ENCODE measurements at places on chromosomes 1 and 21.
A peak's percentile ranks its signal among the peaks of the same experiment; 100 is the strongest.

DNA sequence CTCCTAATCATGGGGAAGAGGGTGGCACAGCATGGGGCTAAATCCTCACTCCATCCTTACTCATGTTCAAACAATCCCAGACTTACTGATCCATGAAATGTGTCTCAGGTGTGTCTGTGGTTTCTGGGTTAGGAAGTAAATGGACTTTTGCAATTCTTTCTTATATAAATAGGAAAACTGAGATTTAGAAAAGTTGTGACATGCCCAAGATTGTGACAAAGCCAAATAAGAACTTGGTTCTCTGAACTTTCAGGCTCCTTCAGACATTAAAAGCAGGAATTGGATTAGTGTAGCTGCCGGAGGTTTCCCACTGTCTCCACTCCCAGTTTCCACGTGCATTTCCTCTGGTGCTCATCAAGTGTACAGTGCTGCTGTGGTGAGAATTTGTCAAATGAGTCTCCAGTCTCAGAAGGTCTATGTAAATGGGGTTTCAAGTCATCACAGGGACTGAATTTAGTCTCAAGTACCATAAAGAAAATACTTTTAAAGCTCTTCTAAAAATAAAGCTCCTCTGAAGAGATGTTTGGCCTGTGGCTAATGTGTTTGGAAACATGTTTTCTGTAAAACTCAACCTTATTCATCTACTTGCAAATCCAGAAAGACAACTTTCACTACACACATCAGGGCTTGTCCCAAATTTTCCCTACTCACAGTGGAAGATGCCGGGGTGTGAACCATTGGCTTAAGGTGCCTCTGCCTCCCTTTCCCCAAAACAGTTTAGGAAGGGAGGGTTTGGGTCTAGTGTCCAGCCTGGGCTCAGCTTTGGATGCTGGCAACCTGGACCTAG, 115.2 kb downstream of the NGF start:
- DNase-seq: no peak

GRCh38 chr1:87744056-87744455, 415.4 kb downstream of the LMO4 start:
- no peak for DNase-seq

DNA sequence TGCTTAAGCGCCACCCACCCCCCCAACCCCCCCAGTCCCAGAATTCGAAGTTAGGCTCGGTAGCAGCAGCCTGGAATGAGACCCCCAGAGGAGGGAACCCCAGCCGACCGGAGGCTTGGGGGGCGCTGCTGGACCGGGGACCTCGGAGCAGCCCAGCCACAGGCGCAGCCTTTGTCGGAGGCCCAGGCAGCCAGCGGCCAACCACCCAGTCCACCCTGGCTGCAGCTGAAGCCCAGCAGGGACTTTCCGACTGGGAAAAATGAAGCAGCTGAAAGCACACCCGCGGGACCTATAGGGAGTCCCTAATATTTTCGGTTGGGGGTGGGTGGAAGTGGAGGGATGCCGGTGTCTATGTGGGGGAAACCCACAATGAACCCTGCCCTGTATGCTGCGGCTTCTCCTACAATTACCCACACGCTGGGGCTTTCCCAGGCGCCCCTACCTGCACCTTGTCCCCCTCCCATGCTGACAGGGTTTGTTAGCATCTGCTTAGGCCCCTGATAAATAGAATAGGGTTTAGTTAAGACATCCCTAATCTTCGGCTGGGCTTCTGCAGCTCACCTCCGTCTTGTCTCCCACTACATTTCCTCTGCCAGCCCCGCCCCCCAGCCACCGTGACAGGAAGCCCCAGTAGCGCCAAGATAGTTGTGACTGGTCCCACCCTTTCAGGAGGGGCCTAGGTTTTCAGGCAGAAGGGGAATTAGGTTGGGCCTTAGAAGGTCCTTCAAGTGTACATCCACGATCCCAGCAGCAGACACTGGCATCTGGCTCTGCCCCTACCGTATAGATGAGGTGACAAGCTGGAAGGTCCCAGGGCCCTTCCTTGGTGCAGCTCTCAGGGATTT, 838 bp downstream of the CCDC28B start:
- DNase-seq: peak; percentile 61

GRCh38 chr1:190494451-190494850, 16.8 kb upstream of the BRINP3 start:
- DNase-seq: no peak

DNA sequence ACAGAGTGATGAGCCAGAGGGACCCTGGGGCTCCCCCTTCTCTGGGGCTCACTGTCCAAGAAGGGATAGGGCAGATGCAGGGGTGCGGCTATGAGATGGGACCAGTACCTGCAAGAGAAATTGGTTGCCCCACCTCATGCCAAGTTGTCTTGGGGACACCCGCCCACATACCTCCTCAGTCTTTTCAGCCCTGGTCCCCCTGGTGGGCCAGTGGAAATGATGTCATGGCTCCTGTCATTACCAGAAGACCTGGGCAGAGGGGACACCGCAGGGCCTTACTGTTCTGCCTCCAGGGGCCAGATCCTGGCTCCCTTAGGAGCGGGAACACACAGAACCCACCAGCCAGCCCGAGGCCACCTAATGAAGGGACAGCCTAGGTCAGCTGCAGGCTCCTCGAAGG, 63.2 kb downstream of the CDK18 start:
- no peak for DNase-seq

DNA sequence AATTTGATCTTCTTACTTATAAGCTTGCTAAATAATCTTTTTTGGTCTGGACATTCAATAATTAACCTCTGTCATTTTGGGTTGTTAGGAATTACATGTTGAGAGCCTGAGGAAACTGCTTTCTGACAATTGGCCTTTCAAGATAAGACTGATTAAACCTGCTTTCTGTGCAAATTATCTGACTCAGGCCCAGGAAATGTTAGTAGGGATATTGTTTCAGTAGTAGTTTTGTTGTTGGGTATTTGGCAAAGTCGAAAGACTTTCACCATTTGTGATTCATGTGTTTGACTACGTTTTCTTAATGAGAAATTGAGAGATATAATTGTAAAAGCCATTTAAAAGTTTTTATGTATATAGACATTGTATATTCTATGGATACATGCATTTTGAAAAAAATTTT, 81.1 kb upstream of the GPR88 start:
- no peak for DNase-seq

DNA sequence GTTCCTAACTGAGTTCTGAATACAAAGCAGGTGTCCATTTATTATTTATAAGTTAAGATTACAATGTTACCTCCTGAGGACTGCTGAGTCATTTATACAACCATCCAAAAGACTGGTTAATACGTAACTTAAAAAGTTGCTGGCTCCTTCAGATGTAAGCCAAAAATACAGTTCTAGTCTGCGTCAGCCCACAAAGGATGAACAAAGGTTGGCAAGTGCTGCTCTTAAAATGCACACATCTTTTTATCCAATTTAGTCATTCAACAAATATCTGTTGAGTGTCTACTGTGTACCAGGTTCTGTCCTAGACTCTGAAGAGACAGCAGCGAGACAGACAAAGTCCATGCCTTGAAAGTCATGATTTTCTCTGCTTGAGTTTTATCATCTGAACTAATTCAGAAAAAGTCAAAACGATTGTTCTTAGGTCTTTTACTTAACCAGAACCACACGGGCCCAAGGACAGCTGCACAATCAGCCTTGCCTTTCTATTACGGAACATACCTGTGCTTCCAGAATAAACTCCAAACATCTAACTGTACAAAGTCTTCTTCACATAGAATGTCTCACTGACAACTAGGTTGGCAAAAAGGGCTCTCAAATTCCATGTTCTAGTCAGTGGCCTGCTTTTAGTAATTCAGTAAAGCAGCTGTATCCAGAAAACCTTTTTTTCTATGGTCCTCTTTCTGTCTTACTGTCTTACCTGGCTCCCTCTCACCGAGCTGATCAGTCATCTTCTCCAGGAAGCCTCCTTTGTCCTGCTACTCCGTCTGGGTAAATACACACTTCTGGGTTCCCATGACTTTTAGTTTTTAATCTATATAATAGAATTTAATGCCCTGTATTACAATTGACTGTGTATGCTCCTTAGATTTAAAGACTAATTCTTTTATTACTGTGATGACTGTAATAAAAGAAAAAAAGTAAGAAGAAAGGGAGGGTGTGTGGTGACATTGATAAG, 15.5 kb upstream of the CNN3 start:
- no peak for DNase-seq

- no peak for DNase-seq
Observed at GRCh38 chr1:46401154-46401913, 7.2 kb downstream of the FAAH start.

DNA sequence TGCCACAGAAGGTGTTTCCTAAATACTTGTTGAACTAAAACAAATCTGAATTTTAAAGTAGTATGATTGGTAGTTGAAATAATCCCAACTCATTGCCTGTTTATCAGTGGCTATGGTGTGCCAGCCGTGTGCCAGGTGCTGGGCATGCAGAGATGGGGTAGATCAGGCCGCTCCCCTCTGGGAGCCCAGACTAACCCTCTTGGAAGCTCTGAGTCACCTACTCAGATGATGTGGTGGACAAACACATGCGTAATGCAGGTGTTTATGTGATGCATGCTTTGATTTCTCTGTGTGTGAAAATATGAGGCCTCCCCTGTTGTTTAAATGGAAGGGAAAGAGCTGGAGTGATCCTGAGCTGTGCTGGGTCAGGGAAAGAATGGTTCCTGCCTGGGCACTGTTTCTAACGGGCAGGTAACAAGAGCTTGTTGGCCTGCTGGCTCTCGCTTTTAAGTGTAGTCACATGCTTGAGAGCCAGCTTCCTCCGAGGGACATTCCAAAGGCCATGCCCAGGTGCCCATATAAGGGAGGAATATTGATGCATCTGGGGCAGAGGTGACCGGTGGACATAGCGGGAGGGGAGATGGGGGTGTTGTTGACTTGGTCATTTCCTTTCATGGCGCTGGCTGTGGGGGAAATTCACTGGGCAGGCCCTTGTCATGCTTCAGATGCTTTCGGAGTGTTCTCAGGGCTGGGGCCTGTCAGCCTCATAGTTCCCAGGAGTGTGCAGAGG, 10.2 kb downstream of the MFN2 start:
- no peak for DNase-seq

GRCh38 chr1:180836449-180836848, 76.2 kb upstream of the KIAA1614 start:
- no peak for DNase-seq

DNA sequence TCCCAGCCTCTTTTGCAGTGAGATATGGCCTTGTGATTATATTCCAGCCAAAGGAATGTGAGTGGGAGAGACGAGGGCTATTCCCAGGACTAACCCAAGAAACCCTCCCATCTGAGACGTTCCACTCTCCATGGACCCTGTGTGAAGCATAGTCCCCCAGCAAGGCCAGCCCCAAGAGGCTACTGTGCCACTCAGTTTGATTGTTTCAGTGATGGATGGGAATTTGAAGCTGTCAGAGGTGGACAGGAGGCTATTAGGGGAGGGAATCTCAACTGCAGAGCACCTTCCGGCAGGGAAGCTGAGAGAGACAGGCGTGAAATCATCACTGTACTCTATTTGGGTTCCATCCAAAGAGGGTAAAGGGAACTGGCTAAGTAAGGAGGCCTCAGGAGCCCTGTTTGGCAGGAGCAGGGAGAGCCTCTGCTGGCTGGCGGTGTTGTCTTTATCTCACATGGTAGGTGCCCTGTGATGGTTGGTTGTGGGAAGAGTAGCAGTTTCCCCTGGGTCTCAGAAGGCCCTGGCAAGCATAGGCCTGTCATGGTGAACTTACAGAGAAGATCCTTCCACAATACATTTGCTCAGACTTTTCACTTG, 3.4 kb upstream of the TEX35 start:
- no peak for DNase-seq

DNA sequence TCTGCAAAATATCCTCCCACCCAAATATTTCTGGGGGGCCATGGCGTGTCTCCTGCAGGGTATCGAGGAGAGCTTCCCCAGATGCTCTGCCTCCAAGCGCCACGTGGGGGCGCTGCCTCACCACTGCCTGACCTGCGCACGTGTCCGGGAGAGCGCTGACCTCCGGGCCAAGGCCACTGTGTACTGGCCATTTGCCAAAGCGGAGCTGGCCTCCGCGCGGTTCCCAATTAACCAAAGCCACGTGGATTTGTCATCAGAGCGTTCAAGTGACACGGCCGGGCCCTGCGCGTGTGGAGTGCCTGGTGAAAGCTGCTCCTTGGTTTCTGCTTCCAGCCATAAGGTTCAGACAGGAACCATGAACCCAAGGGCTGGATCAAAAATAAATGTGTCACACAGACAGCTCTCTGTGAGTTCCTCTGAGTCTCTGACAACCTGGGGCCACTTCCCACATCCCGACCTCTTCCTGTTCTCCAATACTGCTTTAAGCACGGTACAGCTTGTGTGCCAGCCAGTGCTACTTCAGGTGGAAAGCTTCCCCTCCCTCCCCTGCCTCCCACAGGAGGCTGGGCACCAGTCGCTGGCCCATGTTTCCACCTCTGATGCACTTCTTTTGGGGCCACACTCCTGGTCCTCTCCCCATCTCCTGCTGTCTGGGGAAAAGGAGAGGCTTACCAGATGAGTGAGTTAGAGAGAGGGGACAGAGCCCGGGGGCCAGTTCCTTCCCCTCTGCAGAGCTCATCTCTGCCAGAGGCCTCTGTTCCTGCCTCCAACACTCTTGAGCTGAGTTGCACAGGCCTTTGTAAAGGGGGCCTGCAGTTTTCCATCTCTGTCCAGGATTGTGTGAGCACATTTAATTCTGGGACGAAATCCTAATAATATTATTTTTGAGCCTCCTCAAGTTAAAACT, 26.1 kb downstream of the ZP4 start:
- DNase-seq: no peak

GRCh38 chr1:101237229-101237837, 514 bp downstream of the S1PR1 start:
- no peak for DNase-seq

GRCh38 chr1:228180271-228180958, 14.8 kb downstream of the IBA57 start:
- no peak for DNase-seq

DNA sequence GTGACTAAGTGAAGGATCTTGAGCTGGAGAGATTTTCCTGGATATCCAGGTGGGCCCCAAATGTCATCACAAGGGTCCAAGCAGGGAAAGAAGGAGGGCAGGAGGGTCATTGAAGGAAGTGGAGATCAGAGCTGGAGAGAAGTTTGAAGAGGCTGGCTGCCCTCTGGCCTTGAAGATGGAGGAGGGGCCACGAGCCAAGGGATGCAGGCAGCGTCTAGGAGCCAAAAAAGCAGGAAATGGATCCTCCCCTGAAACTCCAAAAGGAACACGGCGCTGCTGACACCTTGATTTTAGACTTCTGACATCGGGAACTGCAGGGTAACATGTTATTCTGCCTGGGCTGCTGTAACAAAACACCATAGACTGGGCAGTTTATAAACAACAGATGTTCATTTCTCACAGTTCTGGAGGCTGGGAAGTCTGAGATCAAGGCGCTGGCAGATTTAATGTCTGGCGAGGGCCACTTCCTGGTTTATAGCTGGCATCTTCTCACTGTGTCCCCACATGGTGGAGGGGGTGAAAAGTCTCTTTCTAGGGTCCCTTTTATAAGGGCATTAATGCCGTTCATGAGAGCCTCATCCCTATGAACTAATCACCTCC, 28.8 kb upstream of the ZBTB21 start:
- DNase-seq: no peak
